Right atrium auricular region (tissue), 2 donors: ENCODE measurements at places on chromosomes 7 and 10. TPM values are rescaled to one million over a fixed set of nuclear protein-coding genes. Genes with fewer than 3 reads are reported as not detected.

The SSC4D gene
- 0.37 TPM for total RNA-seq

The KAZALD1 gene
- total RNA-seq = 7.5 TPM

The SUN3 gene
- not detected for total RNA-seq

The LLCFC1 gene
- total RNA-seq = not detected

The PNLIPRP3 gene
- total RNA-seq = not detected

The ANKRD2 gene
- total RNA-seq = 25.7 TPM

The LIPM gene
- total RNA-seq = 0.67 TPM

The TRIM73 gene
- 0.55 TPM for total RNA-seq
